Activated naive CD8-positive, alpha-beta T cell treated with anti-CD3 and anti-CD28 coated beads, Interleukin-2, amount 50 U/mL, for 16 hours (primary cell): ENCODE measurements at places on chromosomes 1 and 21.

DNA sequence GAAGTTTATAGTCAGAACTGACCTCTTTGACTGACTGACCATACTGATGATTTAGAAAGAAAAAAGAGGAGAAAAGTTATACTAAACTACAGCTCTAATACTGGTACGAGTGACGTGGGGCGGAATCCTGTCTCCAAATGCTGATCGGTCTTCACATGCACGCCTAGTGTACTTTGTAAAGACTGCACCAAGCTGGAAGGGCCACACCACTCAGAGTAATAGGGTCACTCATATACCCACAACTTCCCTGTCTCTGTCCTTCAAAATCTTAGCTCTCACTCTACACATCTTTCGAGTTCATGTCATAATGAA, 19.4 kb upstream of the GUCA2A start:
- no peak for DNase-seq

DNA sequence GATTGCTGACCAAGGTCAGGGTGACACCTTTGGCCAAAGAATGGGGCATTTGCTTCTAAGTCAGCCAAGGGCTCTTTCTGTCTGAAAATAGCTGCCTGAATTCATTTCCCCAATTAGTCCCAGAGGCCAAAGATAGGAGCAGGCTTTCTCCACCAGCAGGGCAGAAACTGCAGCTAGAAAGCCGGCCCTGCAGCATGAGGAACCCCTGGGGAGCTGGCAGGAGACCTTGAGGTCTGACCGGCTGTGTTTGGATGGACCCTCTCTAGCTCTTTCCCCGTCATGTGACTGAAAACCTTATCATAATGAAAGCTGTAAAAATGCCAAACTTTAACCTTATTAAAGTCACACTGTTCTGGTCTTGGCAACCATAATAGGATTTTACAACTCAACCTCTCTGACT, 93.4 kb downstream of the CD58 start:
- DNase-seq = no peak

DNA sequence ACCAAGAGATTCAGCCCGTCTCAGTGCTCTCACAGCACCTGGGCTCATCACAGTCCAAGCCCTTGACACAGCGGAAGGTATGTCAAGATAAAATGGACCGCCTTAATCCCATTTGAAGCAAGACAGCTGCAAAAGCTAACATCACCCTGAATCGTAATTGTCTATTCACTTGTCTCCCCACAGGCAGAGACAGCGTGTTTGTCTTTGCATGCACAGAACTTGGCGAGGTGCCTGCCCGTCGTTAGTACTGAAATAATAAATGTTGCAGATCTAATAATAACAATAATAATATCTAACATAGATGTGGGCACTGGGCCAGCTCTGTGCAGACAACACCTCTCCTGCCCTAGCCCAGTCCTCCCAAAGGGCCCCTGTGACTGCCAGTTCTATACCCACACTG, 271.7 kb downstream of the NPHP4 start:
- DNase-seq = no peak

GRCh38 chr21:37253991-37254390, 13.1 kb downstream of the VPS26C start:
- DNase-seq = no peak

- no peak for DNase-seq
Observed at GRCh38 chr1:77386276-77386675, 104.5 kb downstream of the AK5 start.

DNA sequence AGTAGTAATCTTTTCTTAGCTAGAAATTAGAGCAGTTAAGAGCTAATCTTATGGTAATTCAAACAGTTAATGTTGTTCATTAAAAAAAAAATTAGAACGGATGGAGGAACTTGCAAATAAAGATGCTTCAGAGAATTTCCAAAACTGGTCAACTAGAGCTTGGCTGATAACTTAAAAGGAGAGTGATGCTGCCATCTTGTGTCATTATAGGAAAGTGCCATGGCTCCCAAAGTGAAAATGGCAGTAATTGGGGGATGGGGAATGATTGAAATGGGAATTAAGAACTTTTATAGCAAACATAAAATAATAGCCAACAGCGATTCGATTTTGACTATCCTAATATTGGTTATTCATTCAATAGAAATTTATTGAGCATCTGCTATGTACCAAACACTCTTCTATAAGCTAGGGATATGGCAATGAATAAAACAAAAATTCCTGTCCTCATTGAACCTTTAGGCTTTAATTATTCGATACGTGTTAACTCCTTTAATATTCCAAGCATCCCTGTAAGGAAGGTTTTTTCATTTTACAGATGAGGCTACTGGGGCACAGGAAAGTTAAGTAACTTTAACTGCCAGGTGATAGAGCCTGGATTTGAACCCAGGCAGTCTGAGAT, 5.7 kb upstream of the PLPP3 start:
- DNase-seq = no peak

DNA sequence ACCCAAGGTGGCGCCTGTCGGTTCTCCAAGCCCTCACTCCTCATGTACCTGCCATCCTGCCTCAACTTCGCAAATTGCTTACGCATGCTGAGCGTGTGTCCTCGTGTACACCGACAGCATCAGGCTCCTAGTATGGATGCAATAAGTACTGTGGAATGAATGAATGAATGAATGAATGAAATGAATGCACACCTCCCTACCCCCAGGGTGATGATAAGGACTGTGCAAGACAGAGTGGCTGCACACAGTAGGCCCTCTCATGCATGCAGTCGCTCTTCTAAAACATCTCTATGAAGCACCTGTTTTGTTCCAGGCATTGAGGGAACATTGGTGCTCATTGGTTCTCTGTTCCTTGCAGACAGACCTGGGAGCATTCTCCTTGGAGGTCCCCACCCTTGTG, 49.8 kb upstream of the H6PD start:
- no peak for DNase-seq

DNA sequence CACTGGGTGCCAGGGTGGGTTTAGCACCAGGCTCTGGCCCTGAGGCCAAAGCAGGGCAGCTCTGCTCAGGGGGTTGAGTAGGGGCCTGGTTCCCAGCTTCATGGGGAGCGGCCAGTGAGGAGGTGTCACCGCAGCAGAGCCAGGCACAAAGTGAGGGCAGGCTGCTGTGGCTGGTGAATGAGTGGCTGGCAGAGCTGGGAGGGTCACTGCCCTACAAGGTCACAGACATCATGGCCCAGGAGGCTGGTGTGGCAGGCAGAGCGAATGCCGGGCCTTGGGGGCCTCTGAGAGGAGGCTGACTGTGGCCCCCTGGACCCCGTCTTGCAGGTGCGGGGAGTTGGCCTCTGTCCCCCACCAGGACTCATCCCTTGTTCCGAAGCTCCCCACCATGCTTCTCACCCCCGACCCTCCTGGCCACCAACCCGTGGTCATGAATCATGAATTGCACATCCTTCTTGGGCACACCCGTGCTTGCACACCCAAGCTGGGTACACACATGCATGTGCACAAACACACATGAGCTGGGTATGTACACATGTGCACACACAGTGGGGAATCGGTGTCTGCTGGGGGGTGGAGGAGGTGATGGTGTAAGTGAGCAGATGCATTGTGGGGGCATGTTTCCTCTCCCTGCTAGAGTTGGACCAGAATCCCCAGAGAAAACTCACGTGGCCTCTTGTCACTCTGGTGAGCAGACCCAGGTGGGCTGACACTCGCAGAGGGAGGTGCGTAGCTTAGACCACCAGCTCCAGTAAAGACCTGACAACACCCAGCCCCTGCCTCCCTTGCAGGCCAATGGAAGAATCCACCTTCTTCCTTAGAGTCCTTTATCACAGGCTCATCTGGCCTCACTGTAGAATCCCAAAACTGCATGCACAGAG, 4.8 kb upstream of the GNB1 start:
- no peak for DNase-seq

- DNase-seq = no peak
Observed at GRCh38 chr21:19608101-19608621, 1204.6 kb upstream of the TMPRSS15 start.

- DNase-seq = no peak
Observed at GRCh38 chr1:15843826-15844572, 3.5 kb upstream of the SPEN start.

- no peak for DNase-seq
Observed at GRCh38 chr1:68495532-68495931, 1.4 kb downstream of the DEPDC1 start.

- DNase-seq = no peak
Observed at GRCh38 chr1:80154176-80154575, 1147.6 kb upstream of the ADGRL4 start.

- DNase-seq = no peak
Observed at GRCh38 chr1:169009666-169010065, 96.8 kb upstream of the ATP1B1 start.

- DNase-seq = no peak
Observed at GRCh38 chr1:238658763-238659162, 727.6 kb upstream of the CHRM3 start.

DNA sequence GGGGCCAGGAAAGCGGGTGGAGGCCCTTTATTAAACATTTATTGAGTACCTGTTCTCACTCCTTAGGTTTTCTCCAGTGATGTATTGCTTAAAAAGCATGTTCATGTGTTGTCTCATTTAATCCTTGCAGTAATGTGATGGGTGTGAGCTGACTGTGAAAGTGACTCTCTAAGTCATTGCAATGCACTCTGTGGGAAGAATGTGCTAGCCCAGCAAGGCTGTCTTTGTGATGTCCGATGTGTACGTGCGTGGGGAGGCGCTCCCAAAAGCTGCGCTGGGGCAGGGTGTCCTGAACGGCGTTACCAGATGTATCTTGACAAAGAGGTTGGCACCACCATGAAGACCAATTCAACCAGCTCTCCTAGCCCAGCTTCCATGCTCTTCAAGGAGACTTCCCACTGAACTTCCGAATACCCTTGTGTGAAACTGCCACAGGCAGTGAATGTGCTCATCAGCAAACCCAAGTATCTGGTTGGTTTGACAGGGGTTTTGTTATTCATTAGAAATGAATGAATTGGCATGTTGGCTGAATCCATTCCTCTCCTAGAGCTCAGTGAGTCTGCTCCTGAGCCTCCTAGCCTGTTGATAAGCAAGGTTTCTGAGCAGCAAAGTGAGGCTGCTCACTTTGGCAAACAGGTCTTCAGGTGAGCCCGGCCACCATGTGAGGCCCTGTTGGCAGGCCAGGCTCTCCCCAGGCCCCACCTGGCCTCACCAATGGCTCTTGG, 28.0 kb downstream of the NUAK2 start:
- DNase-seq = no peak

DNA sequence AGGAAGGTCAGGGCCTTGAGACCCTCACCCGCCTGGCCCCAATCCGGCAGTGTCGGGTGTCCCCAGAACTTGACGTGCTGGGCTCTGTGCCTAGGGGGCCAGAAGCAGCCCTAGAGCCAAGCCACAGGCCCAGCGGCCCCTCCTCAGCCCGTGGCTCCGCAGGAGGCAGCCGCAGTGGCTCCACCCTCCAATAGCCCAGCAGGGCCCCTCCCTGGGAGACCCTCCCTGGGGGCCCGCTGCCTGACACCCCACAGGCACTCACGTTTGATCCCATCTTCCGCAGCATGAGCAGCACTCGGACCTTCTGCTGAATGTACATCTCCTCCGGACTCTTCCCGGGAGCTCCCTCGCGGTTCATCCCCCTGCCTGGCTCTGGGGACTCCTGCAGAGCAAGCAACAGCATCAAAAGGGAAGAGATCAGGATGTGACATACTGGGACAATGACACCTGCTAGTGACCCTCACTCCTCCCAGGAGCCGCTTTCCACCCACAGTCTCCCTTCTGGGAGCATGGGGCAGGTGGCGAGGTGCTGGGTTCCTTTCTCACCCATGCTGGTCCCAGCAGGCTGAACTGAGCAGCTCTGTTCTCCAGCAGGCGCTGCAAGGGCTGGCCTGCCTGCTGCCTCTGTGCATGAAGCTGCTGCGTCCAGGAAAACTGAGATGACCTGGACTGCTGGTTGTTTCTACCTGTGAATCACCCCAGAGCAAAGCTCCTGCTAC, 38.2 kb downstream of the CTNNBIP1 start:
- DNase-seq = no peak

DNA sequence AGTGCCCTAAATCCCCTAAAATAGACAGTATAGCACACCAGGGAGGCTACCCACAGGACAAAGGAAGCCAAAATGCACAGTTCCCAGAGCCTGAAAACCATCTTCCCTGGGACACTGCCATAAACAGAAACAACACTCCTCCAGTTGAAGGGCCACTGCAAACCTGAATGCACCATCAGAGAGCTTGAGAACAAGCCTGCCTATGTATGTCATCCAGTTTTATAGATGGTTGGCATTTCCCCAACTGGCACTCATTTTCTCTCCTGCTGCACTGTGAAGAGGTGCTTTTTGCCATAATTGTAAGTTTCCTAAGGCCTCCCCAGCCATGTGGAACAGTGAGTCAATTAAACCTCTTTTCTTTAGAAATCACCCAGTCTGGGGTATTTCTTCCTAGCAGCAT, 169.0 kb downstream of the AGBL4 start:
- no peak for DNase-seq

- no peak for DNase-seq
Observed at GRCh38 chr1:54851936-54852524, 35.0 kb downstream of the DHCR24 start.

DNA sequence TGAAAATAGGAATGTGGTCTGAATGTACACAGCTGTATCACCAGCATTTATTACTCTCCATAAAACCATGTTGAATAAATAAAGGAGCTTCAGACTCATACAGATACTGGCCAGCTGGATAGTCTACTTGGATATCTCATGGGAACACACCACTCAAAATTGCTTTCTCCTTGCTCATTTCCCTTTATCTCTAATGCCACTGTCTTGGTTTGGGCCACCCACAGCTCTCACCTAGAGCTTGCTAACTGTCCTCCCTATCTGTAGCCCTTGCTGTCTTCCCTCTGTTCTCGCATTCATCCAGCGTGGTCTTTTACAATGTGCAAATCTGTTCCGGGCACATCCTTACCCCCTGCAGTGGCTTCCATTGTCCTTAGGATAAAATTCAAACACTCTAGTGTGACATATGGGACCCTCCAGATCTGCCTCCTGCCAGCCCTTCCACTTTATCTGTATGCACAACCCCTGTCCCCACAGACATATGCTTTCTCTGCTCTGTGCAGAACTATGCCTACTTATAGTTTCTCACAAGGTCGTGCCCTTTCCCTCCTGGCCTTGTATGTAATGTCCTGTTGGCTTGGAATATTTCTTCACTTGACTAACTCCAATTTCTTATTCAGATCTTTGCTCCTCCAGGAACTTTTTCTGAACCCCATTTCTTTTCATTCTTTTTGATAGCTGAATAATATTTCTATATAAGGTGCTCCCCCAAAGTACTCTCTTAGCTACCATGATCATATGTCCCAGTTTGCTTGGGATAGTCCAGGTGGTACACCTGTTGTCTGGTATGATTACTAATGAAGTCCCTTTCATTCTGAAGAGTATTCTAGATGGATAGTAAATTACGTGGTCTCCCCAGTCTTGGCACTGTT, 2.9 kb downstream of the FLVCR1 start:
- no peak for DNase-seq

DNA sequence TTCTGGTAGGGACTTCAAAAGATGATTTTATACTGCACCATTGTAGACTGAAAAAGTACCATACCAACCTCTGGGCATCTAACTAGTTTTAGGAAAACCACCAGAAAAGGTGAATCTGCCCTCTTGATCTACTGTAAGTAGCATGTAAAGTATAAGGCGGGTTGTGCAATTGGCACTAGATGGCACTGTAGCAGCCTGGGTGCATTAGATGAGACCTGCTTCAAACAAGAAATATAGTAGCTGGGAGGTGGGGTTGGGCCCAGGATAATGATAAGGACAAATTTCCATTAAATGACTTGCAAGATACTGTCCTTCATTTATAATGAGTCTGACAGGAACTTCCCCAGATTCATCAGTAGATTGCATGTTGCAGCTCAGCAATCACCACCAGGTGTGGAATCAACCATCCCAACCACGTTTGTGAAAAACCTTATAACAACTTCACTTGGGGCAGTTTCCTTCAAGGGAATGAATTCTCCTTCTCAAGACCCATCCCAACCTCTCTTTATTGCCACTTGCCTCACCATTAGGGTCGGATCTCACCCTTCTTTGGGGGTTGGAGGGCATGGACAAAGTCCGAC, 37.3 kb upstream of the IL10 start:
- no peak for DNase-seq
